ENCODE measurements at places on chromosomes 12 and 14.

DNA sequence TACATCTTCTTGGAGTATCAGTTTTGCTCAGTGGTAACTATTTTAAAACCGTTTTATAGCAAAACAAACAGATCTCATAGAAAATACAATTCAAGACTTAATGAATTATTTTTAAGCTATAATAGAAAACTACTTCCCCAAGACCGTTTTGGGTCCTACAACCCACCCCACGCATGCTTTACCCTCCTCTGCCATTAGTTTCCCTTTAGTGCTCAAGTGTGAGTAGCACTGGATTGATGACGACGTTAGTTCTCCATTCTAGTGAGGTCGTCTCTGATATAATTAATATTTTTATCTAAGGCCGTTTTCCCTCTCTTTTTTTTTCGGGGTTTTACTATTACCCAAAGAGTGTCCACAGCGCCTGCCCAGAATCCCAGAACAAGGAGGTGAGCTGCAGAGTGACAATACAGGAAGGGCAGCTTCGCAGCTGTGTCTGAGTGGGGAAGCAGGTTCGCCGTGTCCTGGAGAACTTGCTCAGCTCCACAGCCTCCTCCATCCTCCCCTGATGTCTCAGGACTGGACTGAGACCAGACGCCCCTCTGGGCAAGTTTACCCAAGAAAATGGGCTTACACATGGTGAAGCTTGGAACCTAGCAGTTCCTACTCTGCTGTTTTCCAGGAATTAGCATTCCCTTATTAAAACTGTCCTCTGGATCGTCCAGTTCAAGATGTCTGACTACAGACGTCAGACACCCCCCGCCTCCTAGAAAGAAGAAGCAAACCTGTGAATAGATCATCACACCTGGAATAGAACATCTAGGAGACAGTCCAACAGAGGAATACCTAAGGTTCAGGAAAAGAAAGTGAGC, 31.9 kb upstream of the MON2 start:
- DNase-seq, result no peak

DNA sequence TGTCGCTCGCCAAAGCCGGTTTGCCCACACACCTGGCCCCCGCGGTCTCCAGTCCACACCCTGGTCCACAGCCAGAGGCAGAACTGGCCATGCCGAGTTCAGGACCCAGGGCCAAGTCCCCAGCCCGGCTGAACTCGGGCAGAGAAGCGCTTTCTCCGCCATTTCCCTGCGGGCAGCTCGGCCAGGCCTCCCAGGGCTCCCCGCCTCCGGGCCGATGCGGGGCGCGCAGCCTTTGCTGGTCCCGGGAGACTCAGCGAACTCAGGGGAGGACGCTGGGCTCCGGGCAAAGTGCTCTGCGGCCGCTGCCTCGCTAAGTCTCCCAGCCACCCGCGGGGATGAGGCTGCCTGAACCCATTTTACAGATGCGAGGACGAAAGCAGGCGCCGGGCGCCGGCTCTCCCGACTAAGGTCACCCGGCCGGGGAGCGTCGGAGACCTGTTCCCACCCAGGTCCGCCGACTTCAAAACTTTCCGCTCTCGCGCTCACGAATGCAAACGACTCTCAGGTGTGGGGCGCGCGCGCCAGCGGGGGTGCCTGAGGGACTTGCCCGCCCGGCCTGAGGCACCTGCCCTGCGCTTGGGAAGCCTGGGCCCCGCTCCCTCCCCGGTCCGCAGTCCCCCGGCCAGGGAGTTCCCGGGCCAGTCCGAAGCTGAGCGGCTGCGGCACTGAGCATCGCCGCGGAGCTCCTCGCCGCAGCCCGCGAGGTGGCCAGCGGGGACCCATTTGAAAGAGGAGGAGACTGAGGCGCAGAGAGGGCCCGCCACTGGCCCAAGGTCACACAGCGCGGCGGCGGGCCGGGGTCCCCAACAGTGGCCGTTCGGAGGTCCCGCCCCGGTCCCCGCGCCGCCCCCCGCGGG, 627 bp downstream of the TESC start:
- no peak for DNase-seq

DNA sequence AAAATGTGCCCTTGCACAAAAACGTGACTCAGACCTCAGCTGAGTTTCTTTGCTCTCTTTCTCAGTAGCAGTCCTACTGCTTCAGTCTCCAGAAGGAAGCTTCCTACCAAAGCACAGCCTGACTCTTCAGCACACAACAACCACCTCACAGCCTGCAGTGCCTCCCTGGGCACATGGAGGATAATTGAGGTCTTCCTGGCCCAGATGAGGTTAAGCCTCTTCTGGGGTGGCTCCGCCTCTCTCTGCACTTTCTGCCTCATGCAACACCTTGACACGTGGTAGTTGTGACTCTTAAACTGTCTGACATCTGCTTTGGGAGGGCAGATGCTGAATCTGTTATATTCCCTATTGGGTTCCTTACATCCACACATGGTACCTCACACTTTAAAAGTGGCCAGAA, 33.8 kb downstream of the GIT2 start:
- DNase-seq, result no peak

DNA sequence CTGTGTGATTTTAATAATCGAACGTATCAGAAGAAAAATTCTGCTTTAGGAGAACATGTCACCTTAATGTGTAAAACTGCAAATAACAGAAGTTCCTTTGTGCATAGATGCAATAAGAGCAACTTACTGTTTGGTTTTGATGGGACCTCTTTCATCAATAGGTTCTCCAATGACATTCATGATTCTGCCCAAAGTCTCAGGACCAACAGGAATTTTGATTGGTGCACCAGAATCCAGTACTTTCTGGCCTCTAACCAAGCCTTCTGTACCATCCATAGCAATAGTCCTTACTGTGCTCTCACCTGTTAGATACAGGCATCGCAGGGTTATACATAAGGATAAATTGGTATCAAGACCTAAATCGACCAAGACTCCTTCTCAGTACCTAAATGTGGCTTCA, 1.1 kb downstream of the ATP5F1B start:
- peak; percentile 29 for DNase-seq

DNA sequence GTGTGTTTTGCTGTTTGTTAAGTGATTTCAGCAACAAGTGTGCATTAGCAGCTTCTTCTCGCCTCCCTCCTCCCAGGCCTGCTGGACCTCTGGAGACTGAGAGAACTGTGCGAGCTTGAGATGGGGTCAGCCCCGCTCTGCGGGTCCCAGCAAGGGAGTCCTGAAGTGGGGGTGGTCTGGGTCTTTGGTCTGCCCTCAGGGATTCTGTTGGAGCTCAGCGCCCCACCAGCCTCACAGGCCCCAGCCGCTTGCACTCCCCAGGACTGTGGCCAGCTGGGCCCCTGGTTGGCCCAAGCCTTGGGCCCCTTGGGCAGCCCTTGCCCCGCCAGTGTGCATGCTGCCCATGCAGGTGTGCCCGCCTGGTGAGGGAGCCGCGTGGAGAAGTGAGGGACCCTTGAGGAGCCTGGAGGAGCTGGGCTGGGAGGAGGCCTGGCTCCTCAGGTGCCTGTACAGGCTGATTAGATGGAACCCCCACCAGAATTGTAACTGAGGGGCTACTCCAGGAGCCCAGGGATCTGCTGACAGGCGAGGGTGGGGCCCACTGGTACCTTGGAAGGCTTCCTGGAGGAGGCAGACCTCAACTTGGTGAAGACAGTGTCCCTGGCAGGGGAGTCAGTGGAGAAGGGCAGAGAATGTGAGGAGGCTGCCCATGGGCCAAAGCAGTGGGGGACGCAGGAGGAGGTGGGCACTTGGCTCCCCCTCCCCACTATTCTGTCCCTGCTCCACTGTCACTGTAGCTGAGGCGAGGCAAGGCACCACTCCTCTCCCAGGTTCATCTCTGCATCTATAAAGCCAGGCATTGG, 56.7 kb downstream of the BEGAIN start:
- DNase-seq, result no peak

DNA sequence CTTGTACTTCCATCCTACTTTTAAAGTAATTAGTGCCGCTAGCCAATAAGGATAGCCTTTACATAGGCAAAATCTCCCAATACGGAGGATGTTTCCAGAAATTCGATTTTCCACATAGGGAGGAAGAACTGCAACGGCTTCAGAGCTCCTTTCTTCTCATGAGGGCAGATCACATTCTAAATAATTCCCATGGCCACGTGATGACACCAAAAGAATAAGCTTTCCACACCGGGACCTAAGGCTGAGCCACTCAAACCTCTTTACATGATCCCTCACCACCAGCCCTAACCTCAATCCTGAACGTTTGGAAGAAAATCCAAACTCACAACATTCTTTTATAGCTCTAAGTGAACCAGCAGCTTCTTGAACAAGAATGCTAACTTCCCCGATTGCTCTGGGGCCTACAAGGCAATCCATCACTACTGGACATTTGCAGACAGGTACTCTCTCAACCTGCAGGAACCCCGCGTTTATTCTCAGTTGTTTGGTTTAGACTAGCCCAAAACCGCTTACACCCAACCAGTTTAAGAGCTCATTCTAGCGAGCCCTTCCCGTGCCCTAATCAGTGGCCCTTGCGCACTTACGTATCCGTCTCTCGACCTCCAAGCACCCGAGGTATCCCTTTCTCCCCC, 884 bp downstream of the CAPRIN2 start:
- peak; percentile 43 for DNase-seq

GRCh38 chr14:104341532-104342434, 203.4 kb downstream of the KIF26A start:
- DNase-seq, result no peak

DNA sequence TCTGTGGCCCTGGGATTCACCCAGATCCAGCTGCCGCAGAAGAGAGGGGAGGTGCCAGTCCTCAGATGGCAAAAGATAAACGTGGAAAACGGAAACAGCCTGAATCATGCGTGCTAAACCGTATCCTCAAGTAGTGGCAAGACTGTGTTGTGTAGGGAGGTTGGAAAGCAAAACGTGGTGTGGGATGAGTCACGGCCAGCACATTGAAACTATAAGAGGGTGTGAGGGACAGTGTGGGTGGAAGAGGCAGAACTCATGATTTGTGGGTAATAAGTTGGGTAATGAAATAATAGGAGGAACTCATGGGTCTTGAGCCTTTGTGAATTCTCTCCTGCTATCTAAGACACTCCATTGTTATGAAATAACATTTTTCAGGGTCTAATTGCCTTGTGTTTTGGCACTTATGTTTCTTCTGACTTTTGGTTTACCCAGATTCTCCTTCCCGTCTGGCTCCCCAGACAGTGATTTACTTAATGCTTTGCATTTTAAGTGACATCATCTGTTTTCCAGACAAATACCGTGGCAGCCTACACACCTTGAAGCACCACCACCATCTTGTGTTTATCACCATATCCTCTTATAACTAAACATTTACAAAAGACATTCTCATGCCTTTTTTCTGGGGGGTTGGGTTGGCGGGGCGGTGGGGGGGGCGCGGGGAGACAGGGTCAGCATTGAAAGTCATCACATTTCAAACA, 62.3 kb upstream of the PTCSC3 start:
- DNase-seq, result peak; percentile 88

GRCh38 chr12:84507956-84508850, 404.4 kb downstream of the SLC6A15 start:
- peak; percentile 71 for DNase-seq

- no peak for DNase-seq
These were observed 7.2 kb upstream of the GPR84 start for GRCh38 chr12:54371328-54372112.

DNA sequence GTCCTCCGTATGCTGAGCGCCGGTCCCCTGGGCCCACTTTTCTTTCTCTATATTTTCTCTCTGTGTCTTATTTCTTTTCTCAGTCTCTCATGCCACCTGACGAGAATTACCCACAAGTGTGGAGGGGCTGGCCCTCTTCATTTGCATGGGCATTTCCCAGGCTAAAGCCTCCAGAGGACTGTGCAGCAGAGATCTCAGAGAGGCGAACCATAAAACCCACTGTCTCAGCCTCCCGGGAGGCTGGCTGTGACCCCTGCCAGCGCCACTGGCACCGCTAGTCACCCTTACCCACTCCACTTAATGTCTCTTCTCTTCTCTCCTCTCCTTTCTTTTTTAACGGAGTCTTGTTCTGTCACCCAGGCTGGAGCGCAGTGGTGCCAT, 7.1 kb upstream of the SERPINA9 start:
- no peak for DNase-seq

Data from fibroblast of lung (primary cell).